Stimulated activated CD4-positive, alpha-beta T cell treated with anti-CD3 and anti-CD28 coated beads, Interleukin-12 subunit alpha, Interleukin-12 subunit beta, amount 100 ng/mL, for 24 hours (primary cell): ENCODE measurements at places on chromosomes 12 and 14.

DNA sequence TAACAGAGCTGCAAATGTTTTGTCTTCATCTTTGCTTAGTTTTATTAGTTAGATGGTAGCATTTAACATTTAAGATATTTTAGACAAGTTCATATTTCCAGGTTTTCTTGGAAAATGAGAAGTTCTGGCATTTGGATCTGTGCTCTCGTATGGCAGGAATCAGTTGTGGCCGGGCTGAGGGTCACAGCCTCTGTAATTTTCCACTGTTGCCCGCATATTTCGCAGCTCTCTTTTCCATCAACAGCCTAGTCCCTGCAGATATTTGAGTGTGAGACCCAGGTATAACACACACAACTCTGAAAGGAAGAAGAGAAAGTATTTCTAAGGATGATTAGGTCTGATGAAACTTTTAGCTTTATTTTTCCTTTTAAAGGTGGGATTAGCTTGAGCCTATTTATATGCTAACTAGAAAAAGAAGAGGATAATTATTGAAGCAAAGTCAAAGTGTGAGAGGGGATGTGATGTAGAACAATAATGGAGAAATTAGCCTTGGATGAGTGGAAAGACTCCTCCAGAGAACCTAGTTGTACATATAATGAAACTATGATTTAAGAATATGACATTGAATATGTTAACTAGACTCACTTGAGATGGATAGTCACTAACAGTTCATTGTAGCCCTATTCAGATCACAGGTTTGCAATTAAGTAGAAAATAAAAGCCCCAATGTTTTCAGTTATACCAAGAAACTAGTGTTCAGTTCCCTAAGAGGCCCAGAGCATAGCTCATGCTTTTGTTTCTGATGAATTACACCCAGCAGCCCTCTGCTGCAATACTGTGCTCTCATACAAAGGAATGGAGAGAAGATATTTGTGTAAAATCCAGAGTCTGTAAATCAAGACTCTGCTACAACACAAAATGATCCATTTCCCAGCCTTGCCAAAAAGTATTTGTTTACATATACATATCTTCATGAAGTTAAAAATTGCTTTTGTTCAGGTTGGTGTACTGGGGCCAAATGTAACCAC is 158.4 kb downstream of the C12orf50 start:
- no peak for DNase-seq

DNA sequence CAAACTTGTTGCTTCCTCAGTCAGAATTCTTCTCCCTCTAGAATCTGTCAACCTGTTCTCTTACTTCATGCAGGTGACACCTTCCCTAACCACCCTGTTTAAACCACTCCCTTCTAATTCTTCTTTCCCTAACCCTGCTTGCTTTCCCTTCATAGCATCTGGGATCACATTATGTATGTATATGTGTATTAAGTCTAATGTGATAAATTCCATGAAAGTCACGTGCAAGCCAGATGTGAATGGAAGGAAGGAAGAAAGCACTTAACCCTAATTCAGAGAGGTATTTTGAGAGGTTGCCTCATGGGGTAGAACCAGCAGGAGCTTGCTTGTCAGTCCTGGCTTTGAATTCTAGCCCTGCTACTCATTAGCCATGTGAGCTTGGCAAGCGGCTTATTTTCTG is 340.0 kb downstream of the TRHDE start:
- DNase-seq, result no peak

DNA sequence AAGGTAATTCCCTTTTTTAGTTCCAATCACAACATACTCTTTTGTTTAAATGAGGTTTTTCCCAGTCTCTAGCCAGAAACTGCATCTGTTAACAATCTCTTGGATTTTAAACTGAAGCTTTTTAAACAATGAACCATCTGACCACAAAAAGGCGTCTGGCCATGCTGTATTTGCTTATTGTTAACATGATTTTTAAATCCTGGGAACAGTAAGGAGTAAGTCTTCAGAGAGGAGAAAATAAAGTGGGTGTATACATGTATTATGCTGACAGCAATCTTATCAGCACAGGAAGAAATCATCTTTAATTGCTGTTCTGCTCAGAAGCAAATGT is 106.2 kb downstream of the DAAM1 start:
- no peak for DNase-seq

DNA sequence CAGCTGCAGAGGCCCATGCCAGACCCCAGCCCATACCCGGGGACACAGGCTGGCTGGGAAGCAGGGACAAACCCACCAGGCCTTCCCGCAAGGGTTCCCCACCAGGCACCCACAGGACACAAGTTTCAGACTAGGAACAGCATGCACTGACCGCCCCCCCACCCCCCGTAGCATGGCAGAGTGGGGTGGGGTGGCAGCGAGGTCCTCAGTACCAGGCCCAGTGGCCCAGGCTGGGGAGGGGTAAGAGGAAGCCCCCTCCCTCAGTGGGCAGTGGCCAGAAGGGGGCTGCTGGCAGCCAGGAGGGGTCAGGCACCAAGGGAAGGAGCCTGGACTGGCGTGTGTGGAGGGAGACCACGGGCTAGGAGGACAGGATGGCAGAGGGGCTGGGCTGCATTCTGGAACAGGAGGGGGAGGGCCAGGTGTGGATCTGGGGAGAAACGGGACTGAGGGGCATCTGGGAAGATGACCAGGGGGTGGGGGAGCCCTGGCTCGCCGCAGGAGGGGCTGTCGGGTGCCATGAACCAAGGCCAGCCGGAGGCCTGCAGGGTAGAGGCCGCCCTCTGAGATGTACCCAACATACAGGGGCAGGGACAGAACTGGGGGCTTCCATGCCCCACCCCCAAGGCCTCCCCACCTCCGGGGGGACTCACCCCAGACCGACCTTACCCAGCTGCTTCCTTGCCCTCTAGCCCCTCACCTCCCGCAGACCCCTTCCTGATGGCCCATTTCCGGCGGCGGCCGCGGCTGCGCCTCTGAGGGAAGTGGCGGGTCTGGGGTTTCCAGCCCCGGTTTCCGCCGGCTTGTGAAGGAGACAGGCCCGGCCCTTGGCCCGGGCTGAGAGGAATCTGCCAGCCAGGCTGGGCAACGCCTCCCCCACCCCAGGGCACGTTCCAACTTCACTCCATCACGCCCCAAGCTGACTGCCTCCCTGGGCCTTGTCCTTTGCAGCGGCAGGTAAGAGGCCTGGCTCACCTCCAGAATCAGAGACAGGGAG is 5.6 kb upstream of the JAG2 start:
- DNase-seq, result no peak

DNA sequence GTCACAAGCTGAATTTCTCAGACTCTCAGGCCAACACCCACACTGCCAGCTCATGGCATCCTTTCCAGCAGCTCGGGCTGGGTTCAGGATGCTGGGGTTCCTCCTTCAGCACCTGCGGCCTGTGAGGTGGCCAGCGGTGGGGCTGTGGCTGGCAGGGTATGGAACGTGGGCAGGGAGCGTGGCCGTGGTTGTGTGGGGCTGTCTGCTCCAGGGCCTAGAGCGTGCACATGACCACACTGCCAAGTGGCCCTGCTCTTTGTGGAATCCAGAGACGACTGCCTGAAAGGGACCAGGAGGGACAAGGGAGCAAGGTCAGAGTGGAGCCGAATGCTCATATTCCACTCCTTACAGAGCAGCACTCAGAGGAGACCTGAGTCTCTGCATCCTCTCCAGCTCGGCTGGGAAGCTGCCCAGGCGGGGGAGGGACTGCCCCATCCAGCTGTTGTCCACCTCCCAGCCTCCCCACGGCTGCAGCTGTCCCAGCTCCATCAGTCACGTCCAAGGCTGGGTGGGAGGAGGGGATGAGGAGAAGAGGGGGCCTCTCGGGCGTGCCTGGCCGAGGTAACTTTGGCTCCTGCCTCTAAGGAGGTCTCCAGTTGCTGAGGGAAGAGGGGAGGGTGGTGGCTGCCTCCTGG is 71.3 kb downstream of the TSPAN9 start:
- no peak for DNase-seq

- no peak for DNase-seq
These were observed 64.4 kb upstream of the PTHLH start for GRCh38 chr12:28036940-28037339.

- DNase-seq, result no peak
These were observed 1176.7 kb upstream of the SEL1L start for GRCh38 chr14:82710267-82710841.

DNA sequence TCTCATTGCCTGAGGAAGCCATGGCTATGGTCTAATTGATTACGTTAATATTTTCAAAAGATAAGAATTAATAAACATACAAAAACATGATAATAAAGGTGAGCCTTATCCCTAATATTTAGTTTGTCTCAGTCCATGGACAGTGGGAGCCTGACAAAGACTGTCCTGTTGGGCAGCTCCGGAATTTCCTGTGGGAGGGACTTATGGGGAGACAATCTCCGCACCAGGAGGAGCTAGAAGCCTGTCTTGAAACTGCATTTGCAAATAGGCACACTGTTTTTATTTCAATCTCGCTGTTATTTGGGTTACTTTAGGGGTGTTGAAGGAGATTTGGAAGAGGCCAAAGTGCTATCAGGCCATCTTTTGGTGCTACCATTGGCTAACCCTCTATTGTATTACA is 50.8 kb upstream of the ZDHHC17 start:
- no peak for DNase-seq

GRCh38 chr12:91249054-91249453 is 66.4 kb upstream of the DCN start:
- DNase-seq, result no peak

DNA sequence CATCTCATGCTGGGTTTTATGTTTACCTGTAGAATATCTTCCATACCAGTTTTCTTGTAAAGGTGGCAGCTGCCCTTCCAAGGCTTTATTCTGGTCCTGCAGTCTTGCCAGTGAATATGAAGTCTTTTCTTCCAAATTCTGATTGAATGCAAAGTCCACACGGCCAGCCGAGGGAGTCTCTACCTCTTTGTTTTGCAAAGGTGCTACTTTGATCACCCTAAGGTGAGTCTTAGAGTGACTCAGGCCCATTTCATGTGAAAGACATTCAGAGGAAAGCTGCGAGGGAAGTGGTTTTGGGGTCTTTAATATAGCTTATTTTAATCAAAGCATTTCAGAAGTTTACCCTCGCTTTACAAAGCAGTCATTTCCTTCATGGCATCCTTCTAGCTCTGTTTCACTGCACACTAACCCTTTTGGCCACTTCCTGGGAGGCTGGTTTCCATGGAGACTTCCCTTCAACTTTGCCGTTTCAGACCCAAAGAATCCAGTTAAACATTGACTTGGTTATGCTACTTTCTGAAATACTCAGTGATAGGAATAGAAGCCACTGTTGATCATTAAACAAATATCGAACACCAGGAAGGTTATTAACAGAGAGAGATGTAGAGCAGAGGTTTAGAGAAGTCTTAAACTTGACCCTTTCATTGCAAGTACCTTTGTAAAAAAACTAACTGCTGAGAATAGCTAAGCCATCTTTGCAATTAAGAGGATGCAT is at the start of gene CCDC198:
TSS of gene CCDC198 (minus strand) at position 391 of the 715 bp plus-strand sequence. CDS start at position 249, 142 bp downstream.
- DNase-seq, result no peak

DNA sequence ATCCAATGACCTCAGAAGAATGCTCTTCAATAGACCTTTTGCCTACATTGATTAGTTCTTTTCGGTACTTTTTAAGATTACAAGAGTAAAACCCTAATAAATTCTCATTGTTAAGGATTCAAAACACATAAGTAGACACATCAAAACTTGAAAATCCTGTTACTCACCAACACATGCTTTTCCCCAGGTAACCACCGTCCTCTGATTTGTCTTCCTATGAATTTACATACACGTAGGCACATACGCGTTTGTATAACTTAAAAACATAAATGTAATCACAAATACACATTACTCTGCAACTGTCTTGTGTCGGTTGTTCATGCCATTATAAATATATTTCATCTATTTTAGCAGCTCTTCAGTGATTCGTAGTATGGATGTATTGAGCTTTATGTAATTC is 910 bp upstream of the WASHC4 start:
- DNase-seq, result no peak

DNA sequence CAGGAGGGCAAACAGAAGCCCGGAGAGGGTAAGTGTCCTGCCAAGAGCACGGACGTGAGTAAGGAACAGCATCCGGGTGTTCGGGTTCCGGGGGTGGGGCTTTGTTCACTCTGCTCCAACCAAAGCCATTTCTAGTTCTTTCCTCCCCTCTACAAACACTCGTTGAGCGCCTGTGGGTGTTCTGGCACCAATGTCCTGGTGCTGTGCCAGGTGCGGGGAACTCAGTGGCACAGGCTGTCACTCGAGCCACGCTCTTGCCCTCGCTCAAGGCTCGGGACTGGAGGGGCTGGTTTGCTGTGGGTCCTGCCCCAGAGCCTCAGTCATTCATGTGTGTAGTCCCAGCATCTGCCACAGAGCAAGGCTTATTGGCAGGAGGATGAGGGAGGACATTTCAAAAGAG is 157.5 kb downstream of the CALM1 start:
- no peak for DNase-seq

DNA sequence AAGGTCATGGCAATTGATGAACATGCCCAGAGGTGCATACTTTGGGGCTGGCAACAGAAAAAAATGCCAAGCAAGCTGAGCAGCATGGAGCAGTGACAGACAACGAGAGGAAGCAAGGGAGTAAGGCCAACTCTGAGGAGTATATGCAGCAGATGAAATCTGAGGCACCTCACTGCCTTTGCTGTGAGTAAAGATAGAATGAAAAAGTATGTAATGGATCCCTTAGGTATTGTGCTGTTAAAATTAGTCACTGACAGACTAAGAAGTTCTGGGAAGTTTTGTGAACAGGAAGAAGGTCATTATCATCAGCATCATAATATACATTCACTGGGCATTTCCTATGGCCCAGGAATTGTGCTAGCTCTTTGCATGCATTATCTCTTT is 269.9 kb downstream of the DUSP6 start:
- DNase-seq, result no peak

DNA sequence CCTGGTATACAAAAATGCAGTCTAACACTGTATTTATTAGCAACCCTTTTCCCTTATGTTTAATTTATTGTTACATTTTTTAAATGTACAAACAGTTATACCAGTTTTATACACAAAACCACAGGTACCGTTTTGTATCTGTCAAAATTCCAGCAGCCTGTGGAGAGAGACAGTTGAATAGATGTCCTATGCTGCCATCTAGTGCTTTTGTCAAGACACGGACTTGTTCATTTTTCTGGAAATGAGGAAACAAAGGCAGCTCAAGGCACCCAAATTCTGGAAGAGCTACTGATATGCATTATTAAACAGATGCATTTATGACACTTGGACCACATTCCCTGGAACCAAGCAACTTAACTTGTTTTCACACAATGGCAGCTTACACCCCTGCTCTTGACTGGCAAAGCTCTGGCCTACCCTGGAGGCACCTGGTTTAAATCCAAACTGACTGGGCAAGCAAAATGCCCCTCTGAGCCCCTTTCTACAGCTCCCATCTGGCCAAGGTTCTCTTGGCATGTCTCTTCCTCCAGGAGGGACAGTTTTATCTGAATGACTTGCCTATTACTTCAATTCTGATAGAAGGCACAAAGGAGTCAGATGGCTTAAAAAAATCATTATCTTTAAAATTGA is 286.9 kb upstream of the PRKD1 start:
- DNase-seq, result no peak

DNA sequence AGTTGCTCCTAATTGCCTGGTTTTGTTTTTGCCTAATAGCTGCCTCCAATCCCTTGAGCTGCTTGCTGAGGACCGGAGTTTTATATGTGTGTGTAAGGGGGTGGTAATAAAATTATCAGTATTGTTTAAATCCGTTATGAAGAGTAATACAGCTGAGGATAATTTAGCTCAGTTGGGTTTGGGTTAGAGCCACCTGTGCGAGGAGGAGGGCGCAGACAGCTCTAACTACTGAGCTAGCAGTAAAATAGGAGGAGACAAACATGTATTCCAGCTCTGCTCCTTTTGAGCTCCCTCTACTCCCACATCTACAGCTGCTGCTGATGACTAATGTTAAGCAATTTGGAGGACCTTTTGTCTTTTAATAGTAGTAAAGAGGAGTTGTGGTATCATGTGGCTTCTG is 61.5 kb downstream of the SPATS2 start:
- no peak for DNase-seq

- no peak for DNase-seq
These were observed 59.8 kb upstream of the MDM1 start for GRCh38 chr12:68391937-68392336.
